Cardiac septum (tissue), 1 donor: ENCODE measurements at places on chromosomes 3 and 15.

- DNase-seq = no peak
Measured at GRCh38 chr3:139586420-139587017, 47.0 kb upstream of the RBP1 start.

GRCh38 chr15:77617476-77618230, 15.1 kb downstream of the LINGO1 start:
- DNase-seq = no peak

DNA sequence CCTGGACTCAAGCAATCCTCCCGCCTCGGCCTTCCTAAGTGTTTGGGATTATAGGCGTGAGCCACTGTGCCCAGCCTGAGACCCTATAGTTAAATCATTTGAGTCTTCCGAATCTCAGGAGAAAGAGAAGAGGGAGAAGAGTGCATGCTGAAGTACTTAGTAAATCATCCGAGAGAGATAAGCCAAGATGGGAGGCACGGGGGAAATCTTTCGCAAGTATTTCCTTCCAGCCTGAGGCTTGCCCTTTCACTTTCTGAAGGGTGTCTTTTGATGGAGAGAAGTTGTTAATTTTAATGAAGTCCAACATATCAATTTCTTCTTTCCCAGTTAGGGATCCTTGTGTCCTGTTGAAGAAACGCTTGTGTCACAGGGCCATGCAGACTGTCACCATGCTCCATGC, 97.1 kb upstream of the SLC6A6 start:
- no peak for DNase-seq

- DNase-seq = no peak
Measured at GRCh38 chr3:149277331-149277813, 55.7 kb upstream of the CP start.

DNA sequence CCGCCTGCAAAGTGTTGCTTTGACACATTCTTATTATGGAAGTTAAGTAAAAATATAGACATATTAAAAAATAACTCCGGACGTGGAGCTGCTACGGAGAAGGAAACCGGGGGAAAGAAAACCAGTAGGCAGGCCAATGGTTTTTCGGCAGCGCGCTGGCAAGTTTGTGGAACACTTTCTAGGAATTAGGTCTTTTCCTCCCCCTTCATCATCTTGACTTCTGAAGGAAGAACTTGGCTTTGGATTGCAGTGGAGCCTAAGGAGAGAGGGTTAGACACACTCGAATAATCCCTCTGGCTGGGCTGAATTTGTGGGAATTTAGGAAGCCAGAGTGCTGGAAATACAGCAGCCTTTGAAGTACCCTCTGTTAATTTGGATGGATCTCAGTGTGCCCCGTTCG, 317 bp downstream of the ROBO2 start:
- no peak for DNase-seq

DNA sequence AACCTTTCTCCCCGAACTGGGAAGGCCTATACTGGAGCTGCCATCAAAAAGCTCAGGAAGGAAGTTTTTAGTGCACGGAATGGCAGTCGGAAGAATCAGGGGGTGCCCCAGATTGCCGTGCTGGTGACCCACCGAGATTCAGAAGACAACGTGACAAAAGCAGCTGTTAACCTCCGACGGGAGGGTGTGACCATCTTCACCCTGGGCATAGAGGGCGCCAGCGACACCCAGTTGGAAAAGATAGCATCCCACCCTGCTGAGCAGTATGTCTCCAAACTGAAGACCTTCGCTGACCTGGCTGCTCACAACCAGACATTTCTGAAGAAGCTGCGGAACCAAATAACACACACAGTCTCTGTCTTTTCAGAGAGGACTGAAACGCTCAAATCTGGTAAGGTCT, 48.2 kb downstream of the COL6A6 start:
- no peak for DNase-seq

GRCh38 chr15:50463423-50464358, 39.5 kb downstream of the USP8 start:
- no peak for DNase-seq

DNA sequence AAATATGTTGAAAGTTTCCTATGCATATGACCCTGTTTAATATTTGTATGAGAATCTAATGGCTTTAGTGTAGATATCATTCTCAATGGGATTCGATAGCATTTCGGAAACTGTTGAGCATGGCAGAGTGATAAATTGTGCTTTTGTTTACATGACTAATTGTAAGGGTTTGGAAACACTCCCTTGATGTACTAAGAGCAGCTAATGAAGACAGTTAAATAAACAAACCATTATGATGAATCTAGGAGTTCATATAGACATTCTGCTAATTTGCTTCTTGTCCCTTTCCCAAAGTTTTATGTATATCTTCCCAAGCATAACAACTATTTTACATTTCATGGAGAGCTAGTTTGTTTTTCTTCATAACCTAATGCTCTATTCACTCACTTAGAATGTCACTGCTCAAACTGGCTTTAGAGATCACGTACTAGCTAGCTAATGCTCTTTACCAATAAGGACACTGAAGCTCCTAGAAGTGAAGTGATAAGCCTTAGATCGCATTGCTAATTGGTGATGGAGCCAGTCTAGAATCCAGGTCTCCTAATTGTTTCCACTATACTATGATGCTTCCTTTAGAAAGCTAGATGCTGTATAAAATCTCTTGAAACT, 140.8 kb downstream of the TP63 start:
- DNase-seq = no peak

GRCh38 chr3:37712421-37712820, 149.3 kb upstream of the CTDSPL start:
- no peak for DNase-seq

GRCh38 chr3:15743587-15744009, 54.2 kb downstream of the ANKRD28 start:
- DNase-seq = no peak

GRCh38 chr3:32276279-32276841, 37.9 kb downstream of the CMTM8 start:
- no peak for DNase-seq

GRCh38 chr15:47866446-47866845, 149.1 kb downstream of the SEMA6D start:
- no peak for DNase-seq

DNA sequence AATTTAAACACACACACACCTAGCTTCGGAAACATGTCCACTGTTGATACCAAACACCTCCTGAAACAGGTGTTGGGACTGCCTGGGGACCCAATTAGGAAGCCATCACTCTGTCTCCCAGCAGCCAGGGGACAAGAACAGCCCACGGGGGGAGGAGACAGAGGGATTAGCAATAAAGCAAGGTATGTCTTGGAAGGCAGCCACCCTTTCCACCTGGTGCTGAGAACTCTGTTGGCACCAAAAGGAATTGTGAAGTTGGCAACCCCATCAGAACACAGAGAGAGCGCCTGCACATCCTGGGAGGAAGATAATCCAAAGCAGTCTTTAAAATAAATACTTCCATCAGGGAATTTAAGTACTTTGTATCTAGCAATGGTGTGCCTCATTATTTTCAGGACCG, 111.0 kb downstream of the ADAMTS17 start:
- no peak for DNase-seq

- DNase-seq = no peak
Measured at GRCh38 chr15:29480949-29481348, 211.3 kb upstream of the NSMCE3 start.

GRCh38 chr3:102259663-102260062, 175.2 kb upstream of the ZPLD1 start:
- DNase-seq = no peak

- peak; percentile 100 for DNase-seq
Measured at GRCh38 chr15:70099167-70099966, 1.6 kb upstream of the TLE3 start.

DNA sequence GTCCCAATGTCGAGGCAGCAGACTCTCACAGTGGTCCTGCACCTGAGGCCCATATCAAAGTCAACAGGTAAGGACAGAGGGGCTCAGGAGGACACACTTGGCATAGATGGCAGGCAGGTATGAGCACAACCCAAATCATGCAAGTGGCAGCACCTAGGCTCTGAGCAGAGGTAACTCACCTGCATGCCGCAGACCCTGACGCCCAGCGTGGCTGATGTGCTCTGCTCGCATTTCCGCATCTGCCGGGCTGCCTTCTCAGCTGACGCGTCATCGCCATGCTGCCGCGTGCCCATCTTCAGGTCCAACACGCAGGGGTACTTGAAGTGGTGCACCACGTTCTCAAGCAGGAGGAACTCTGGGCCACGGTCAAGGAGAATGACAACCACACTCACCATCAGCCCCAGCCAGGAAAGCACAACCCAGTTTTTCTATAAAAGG, 4.2 kb upstream of the GMPPB start:
- DNase-seq = peak; percentile 65

DNA sequence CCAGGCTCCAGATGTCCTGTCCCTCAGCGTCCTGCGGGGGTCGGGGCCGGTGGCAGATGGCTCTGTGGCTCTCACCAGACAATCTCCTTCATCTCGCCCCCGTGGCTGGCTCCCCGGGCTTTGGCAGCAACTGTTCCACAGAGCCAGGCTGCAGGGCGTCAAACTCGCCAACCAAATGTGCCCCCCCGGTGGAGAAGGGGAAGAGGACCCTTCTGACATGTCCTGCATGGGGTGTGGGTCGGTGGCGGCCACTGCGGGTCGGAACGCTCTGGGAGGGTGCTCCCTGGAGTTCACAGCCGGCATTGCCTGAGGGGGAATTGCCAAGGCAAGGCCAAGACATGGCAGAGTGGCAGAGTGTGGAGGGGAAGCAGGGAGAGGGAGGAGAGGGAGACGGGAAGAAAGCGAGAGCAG, 36.0 kb downstream of the BDH1 start:
- no peak for DNase-seq

- DNase-seq = no peak
Measured at GRCh38 chr3:111653766-111654165, 58.6 kb upstream of the ZBED2 start.

GRCh38 chr15:100236981-100237720, 104.6 kb downstream of the ADAMTS17 start:
- no peak for DNase-seq

GRCh38 chr3:60461267-60461666, 790.0 kb downstream of the FHIT start:
- no peak for DNase-seq

DNA sequence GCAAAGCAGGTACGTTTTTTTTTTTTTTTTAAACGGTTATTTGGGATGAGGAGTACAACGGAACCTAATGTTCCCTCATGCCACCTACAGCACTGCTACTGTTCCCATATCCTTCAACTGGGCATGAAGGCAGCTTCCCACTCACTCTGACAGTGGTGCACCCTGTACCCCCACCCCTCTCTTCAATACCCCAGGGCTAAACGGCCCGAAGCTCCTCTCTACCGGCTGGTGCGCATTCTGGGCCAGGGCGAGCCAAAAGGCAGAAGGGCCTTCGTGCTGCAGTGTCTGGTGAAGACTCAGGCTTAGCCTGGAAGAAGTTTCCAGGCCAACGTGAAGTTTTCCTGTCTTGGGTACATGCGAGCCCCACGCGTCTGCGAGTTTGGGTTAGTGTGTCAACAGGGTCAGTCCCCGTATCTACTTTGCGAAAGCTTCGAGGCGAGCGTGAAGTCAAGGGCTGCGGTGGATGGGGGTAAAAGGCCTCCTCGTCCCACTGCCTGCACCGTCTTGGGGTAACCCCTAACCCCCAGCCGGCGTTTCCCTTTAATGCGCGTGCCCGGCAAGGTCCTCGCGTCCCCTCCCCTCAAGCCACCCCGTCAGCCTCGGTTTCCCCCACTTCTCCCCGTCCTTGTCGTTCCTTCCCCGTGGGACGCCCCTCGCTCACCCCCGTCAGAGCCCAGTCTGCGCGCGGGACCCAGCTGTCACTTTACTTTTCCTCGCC, 765 bp upstream of the UBE2E2 start:
- DNase-seq = no peak

DNA sequence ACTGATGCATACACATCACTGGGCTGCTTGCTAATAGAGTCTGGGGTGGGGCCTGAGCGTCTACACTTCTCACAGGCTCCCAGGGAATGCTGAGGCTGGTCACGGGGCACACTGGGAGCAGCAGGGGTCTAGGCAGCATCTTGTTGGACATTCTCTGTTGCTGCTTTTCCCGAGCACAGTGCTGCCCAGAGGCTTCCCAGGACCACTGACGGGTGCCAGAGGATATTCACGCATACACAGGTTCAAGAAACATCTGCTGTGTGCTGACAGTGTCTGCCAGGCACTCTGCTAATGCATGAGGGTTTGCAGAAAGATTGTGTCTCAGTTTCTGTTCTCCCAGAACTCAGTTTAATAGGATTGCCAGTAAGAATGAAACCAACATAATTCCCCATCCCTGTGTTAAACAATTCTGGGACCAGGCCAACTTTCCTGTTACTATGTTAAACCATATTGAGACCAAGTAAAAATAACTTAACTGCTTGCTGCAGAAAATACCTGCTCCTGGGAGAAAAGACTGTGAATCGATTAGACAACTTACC, 23.9 kb upstream of the BCL2L10 start:
- no peak for DNase-seq

DNA sequence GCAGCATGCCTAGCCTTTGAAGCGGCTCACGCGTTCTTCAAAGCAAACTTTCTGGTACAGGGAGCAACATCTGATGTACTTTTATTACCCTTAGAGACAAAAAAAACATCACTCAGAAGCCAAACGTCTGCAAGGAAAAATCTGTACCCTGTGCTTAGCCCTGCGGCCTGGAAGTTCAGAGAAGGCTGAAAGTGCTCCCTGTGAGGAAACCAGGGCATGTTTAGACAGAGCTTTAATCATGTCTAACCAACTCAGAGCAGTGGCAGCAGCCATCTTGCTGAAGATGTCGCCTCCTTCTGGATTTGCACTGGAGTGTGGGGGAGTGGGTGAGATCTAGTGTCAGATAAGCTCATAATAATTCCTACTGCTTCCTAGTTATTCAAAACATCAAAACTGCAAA, 170.4 kb downstream of the P3H2 start:
- no peak for DNase-seq

DNA sequence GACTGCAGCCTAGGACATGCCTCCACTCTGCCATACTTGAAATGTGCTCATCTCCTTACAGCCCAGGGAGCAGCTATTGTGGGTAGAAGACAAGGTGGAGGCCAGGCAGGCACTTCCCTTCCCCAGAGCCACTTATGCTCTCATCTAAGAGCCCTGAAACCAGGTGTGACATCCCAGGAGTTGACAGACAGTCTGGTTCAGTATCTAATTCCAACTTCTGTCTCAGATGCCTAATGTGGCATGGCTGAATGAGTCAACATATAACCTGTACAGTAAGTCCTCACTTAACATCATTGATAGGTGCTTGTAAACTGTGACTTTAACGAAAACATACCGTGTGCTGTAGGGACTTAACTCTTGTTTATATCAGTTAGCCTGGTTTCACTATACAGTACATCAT, 1.2 kb upstream of the CAPN3 start:
- no peak for DNase-seq

GRCh38 chr3:13788522-13789424, 91.1 kb downstream of the WNT7A start:
- DNase-seq = no peak

DNA sequence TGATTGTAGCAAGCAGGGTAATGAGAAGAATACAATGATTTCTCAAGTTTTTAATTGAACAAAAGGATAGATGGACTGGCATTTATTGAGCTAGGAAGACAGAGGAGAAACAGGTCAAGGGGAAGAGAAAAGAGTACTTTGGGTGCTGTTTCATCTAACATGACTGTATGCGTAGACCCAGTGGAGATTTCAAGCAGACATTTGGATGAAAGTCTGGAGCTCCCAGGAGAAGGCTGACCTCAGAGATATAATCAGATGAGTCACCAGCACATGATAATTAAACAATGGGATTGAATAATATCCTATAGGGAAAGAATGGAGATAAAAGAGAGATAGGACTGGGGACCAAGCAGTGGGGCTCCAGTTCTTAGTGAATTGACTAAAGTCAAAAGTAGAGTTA, 194.9 kb downstream of the ARRDC4 start:
- DNase-seq = no peak

- DNase-seq = no peak
Measured at GRCh38 chr3:67875858-67876257, 221.4 kb upstream of the SUCLG2 start.

GRCh38 chr3:12730506-12731242, 28.4 kb downstream of the TMEM40 start:
- no peak for DNase-seq
